Activated naive CD4-positive, alpha-beta T cell treated with anti-CD3 and anti-CD28 coated beads, Interleukin-2, amount 50 U/mL, for 72 hours (primary cell): ENCODE measurements at places on chromosomes 11 and 22.

GRCh38 chr22:46829117-46829891 is 66.9 kb downstream of the TBC1D22A start:
- DNase-seq = no peak

GRCh38 chr11:118002010-118002540 is 15.9 kb downstream of the IL10RA start:
- DNase-seq = no peak

DNA sequence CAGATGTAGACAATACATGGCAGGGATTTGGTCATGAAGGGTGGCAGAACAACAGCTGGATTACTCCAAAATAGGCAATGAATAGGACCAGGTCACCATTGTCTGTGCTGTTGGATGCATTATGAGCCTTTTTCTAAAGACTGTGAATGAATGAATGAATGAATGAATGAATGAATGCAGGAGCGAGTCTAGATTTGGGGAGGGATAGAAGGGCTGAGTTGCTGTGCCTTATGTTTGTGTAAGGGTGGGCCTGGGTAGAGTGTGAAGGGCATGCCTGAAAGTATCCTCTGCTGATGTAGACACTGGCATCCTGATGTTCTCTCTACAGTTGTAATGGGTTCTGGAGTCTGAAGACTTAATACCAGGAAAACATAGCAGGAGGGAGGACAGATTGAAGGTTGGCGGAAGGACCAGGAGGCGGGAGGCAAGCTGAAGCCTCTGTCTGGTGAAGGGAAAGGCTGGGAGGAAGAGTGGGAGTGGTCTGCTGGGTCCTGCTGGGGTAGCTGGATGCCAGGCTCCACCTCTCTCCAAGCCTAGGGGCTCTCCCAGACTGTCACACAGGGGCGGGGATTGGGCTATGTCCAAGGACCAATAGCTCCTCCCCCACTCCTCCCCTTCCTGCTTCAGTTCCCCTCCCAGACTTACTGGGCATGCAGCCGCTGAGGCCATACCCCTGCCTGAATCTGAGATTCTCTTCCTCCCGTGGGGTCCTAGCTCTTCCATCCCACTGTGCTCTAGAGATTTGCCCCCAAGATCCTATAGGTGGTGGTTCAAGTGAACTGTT is 4.8 kb downstream of the TRIM3 start:
- no peak for DNase-seq

DNA sequence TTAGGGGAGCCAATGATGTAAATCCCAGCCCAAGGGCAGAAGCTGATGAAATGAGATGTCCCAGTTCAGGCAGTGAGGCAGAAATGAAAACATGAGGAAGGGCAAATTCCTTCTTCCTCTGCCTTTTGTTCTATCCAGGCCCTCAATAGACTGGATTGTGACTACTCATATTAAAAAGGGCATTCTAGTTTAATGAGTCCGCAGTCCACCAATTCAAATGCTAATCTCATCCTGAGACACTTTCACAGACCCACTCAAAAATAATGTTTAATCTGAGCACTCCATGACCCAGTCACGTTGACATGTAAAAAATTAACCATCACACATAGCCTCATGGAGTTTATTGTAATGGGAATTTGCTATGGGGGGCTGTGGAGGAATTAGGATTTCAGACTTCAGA is 717.9 kb downstream of the OPCML start:
- no peak for DNase-seq

- no peak for DNase-seq
Measured at GRCh38 chr11:110720431-110721275, 8.4 kb upstream of the ARHGAP20 start.

DNA sequence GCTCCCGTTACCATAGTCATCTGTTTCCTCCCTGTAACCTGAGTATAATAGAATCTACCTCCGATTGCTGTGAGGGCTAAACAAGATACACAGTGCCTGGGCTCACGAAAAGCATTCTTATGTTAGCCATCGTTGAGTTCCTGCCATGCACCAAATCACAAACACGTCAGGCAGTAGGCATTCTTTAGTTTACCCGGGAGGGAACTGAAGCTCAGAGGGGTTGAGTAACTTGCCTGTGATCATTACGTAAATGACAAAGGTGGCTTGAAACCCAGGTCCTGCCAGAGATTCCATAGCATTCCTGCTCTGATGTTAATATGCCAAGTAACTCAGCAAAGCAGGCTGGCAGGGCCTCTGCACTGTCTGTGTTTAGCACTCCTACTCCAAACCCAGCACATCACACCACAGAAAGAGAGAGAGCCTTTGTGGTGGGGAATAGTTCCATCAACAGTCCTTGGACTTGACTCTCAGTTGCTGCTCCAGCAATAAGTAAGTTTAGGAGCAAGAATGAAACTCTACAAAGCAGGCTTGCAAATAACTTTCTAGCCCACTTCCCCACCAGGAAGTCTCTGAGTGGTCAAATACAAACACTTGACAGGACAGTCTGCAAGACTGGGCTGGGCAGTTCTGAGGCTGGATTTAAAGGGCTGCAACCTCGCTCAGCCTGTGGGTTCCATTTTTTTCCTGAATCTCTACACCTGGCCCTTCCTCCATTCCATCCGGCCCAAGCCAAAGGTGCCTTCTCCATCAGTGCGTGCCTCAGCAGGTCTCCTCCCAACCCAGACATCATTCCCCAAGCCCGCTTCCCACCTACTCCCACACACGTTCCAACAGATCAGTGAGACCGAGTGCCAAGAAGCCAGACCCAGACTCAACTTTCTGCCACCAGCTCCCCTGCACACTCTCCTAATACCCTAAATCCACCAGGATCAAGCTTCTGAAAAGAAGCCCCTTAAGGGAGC is 1.1 kb downstream of the SCN2B start:
- DNase-seq = no peak

GRCh38 chr11:37333345-37333744 is 735.3 kb upstream of the RAG2 start:
- no peak for DNase-seq

DNA sequence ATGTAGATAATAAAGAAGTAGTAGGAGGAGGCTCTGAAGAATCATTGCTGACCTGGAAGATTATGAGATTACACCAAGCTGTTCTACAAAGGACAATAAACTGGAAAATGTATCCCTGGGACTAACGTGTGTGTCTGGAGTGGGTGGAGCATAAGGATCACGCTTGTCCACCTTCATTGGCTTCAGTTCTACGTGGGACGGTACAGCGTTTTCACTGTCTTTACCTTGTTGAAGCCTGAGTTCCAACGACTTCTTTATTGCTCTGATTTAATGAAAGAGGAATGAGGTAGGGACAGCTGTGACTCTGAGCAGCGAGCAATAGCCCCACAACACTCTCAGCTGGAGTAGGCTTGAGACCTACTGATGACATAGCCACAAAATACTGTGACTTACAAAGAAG is 87.0 kb downstream of the ARHGAP42 start:
- no peak for DNase-seq

- DNase-seq = no peak
Measured at GRCh38 chr22:26892166-26893041, 235.0 kb downstream of the MIAT start.
